ENCODE measurements at places on chromosomes 2 and 18.

GRCh38 chr2:47499093-47499492 is 96.1 kb downstream of the MSH2 start:
- no peak for DNase-seq

DNA sequence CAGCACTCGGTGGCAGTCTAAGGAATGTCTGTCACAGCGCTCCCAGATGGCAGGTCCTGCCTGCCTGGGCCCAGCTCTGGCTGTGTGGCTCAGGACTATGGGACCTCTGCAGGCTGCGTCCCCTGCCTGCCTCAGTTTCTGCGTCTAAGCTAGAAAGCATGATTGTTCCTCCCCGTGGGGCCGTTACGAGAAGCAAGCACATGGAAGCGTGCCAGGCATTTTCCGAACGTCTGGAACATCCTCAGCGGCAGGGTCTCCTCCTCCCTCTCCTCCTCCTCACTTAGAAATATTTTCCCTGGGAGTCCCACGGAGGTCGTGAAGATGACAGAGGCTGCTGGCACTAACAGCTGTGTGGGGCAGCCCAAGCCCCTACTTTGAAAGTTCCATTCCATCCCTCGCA is 43.3 kb downstream of the LRRFIP1 start:
- DNase-seq, result no peak

- no peak for DNase-seq
Observed at GRCh38 chr18:56321470-56321869, 316.9 kb downstream of the TXNL1 start.

GRCh38 chr2:52918551-52918950 is 849.1 kb upstream of the CHAC2 start:
- DNase-seq, result no peak

GRCh38 chr2:23360571-23361125 is 24.3 kb upstream of the KLHL29 start:
- no peak for DNase-seq

All from iPS DF 6.9 (cell line).